ENCODE measurements at places on chromosomes 13 and 19. TPM values are rescaled to one million over a fixed set of nuclear protein-coding genes. Genes with fewer than 3 reads are reported as not detected.
A peak's percentile ranks its signal among the peaks of the same experiment; 100 is the strongest.

Gene SOX1
- not detected for total RNA-seq

GRCh38 chr19:18782559-18783225, 8.4 kb downstream of the COMP start:
- no peak for ATAC-seq
- H3K27me3 ChIP-seq: peaks cover 42% of the 10 kb centered on the region
- H3K4me3 ChIP-seq: no peak overlapping the region
- H3K27ac ChIP-seq: no peak overlapping the region
- H3K4me1 ChIP-seq: peaks cover 29% of the 10 kb centered on the region

Gene CHAF1A
- 9.4 TPM for total RNA-seq

DNA sequence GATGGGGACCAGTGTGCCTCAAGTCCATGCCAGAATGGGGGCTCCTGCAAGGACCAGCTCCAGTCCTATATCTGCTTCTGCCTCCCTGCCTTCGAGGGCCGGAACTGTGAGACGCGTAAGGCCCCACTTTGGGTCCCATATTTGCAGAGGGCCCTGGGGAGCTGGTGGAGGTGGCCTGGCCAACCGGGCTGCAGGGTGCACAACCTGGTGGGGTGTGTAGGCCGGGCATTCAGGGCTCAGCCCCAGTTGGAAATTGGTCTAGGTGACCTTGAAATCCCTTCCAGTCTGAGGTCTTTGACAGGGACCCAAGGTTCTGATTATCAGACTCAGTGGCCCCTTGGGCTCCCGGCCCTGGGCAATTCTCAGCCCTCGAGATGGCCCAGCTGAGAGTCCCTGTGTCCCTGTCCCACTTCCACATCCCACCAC, 8.3 kb downstream of the F7 start:
- no peaks in the 10 kb centered on the region for H3K36me3 ChIP-seq
- ATAC-seq: no peak
- H3K4me3 ChIP-seq: no peak overlapping the region

Gene CAMSAP3
- not detected for total RNA-seq

DNA sequence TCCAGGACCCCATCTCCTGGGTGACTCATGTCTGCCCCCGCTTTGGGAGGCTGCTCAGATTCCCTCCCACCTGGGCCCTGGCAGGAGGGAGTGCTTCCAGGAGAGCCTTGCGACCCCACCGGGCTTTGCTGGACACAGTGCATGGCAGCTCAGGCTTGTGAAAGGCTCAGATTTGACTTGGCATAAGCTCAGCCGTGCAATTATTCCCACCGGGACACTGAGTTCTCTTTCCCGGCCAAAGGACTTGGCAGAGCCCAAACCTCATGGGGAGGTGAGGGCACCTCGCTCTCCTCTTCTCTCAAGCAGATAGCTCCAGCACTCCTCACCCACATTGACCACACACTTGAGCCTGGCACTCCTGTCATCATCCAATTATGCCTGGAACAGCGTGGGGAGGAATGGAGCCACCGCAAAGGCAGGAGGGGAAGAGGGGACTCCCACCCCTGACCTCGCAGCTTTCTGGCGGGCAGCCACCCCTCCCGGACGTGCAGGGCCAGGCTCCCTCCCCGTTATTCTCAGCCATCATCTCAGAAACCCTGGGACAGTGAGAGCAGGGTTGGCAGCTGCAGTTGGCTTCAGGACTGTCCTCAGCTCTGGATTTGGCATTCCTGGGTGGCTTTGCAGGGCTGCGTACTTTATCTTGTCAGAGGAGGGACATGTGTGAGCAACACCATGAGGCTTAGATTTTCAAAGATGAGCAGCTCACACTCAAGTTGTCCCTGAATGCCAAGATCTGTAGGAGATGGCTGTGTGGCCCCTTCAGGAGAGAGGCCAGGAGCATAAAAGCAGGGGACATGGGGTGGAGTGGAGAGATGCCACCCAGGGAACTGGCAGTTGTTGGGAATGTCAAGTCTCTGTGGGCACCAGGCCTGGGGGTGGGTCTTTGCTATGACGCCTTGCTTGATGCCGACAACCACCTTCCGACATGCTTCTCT, 306.2 kb downstream of the TEX29 start:
- H3K27me3 ChIP-seq: peaks cover 20% of the 10 kb centered on the region
- no peaks in the 10 kb centered on the region for H3K4me1 ChIP-seq
- no peak overlapping the region for H3K27ac ChIP-seq

Gene DACH1
- 2.1 TPM for total RNA-seq

Gene ZNF471
- 10.9 TPM for total RNA-seq

DNA sequence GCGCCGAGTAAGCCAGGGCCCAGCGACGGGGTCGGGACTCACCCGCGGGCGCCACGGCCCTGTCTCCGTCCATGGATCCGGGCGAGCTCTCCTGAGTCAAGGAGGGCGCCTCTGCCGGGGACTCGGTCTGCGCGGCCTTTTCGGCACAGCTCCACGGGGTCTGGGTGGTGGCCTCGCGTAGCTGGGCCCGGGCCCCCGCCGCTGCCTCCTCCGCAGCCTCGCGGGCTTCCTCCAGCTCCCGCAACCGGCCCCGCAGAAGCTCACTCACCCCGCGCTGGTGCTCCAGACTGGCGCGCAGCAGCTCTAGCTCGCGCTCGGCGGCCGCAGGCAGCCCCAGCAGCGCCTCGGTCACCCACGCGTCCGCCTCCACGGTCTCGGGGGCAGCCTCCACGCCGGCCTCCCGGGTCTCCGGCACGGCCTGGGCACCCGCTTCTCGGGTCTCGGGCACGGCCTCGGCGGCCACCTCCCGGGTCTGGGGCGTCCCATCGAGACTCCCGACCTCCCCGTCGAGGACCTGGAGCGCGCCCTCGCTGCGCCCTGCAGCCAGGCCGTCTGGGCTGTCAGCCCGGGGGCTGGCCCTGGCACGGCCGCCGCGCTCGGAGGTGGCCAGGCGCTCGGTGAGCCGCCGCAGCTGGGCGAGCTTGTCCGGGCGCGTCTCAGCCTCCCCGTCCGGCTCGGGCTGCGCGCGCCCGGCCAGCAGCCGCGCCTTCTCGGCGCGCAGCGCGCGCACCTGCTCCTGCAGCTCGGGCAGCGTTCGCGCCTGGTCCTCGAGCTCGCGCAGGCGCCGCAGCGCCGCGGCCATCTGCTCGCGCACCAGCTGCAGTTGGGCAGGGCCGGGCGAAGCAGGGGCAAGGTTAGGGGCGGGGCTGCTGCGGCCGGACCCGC, 8.4 kb downstream of the KANK3 start:
- peaks cover 78% of the 10 kb centered on the region for H3K27me3 ChIP-seq
- H3K27ac ChIP-seq: no peak overlapping the region
- no peaks in the 10 kb centered on the region for H3K4me1 ChIP-seq
- H3K4me3 ChIP-seq: peak overlapping the region; percentile 46
- peaks cover 6% of the 10 kb centered on the region for H3K36me3 ChIP-seq

DNA sequence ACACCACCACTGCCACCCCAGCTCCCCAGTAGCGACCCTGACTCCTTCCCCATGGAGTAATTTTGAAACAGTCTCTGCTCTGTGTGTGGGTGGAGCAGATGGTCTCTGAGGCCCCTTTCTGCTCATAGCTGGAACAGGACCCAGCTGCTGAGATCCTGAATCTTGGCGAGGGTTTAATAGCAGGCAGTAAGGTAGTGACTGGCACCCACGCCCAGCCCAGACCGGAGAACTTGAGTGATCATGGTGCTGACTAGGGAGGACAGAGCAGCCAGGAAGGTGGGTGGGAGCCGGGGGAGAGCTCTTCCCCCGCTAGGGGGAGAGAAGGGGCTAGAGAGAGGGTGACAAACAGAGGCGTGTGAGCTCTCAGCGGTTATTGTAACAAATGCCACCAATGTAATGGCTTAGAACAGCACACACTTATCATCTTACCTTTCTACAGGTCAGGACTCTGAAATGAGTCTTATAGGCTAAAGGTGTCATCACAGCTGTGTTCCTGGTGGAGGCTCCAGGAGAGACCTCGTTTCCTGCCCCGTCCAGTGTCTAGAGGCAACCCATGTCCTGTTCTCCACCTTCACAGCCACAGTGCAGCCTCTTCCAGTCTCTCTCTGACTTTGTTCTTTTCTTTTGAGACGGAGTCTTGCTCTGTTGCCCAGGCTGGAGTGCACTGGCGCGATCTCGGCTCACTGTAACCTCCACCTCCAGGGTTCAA, 7.2 kb upstream of the ACER1 start:
- H3K27ac ChIP-seq: no peak overlapping the region
- no peak for ATAC-seq
- H3K36me3 ChIP-seq: no peaks in the 10 kb centered on the region
- no peak overlapping the region for H3K4me3 ChIP-seq
- peaks cover 4% of the 10 kb centered on the region for H3K27me3 ChIP-seq
- H3K4me1 ChIP-seq: no peaks in the 10 kb centered on the region
